ENCODE measurements at places on chromosomes 1 and 21. TPM values are rescaled to one million over a fixed set of nuclear protein-coding genes. Genes with fewer than 3 reads are reported as not detected.

The ABCA4 gene
- not detected for total RNA-seq

DNA sequence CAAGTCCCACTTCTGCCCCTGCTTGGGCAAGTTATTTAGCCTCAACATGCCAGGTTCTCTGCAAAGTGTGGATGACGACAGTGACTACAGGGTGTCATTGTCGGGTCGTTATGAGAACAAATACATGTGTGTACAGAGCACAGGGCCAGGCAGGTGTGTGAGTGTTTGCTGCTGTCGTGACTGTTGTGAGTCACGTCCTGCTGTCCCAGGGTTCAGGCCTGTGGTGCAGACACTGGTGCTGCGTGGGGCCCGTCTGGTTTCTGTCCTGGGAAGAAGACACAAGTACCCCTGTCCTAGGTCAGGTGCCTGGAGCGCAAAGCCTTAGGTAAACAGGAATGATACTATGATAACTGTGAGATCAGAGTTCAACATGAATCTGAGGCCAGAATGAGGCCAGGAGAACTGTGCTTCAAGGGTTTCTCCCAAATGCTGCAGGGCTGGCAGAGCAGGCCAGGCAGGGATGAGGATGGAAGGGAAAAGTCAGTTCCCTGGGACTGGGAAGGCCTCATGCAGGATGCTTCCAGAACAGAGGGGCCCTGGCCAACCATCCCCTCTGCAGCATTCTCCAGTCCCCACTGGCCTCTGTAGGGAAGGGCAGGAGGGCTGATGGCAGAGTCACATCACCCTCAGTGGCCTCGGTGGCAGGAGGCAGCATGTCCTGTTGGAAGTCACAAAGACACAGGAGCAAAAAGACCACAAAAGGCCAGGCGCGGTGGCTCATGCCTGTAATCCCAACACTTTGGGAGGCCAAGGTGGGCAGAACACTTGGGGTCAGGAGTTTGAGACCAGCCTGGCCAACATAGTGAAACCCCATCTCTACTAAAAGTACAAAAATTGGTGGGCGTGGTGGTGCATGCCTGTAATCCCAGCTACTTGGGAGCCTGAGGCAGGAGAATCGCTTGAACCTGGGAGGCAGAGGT lies 15.7 kb downstream of the GPR157 start:
- H3K36me3 ChIP-seq = no peaks in the 10 kb centered on the region
- peaks cover 51% of the 10 kb centered on the region for H3K27me3 ChIP-seq
- peaks cover 4% of the 10 kb centered on the region for H3K4me1 ChIP-seq
- no peak for DNase-seq
- no peak overlapping the region for H3K27ac ChIP-seq

DNA sequence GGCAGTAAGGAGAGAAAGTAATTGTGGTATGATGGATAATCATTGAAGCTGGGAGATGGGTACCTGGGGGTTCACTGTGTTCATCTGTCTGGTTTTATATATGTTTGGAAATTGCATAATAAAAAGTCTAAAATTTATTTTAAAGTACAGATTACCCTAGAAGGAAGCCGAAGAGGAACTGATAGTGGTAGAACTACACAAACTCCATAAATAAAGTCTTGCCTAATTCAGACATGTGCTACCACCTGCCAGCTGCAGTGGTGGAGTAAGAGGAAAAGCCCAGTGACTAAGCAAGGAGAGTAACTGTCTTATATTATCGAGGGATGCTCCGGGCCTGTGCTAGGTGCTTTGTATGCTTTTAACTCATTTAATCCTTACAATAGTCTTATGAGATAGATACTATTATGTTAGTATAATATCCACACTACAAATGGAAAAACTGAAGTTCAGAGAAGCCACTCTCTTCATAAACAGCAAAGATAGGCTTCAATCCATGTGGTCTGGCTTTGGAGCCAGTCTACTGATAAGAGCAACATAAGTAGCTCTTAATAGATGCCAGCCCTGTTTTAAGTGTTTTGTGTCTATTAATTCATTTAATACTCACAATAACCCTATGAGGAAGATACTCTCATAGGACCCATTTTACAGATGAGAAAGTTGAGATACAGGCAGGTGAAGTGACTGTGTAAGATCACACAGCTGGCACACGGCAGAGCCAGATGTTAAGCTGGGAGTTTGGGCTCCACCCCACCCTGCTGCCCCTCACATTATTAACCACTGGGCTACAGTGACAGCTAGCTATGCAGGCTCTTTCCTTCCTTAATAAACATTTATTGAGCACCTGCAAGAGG lies 56.8 kb upstream of the HNRNPU start:
- H3K4me1 ChIP-seq = peaks cover 13% of the 10 kb centered on the region
- peak; percentile 29 for DNase-seq
- no peaks in the 10 kb centered on the region for H3K36me3 ChIP-seq
- H3K27ac ChIP-seq = no peak overlapping the region
- no peaks in the 10 kb centered on the region for H3K27me3 ChIP-seq

The CFAP74 gene
- not detected for total RNA-seq

The GPR37L1 gene
- total RNA-seq = not detected

GRCh38 chr1:100703052-100703451 lies 16.5 kb upstream of the VCAM1 start:
- no peaks in the 10 kb centered on the region for H3K36me3 ChIP-seq
- H3K4me1 ChIP-seq = no peaks in the 10 kb centered on the region
- no peaks in the 10 kb centered on the region for H3K27me3 ChIP-seq
- no peak overlapping the region for H3K27ac ChIP-seq

All from K562 (cell line).